NCI-H524 treated with DMSO at 0.1 percent for 48 hours (cell line): ENCODE measurements at places on chromosomes 5 and 9.

- DNase-seq: no peak
Observed at GRCh38 chr5:25688156-25688555, 1043.4 kb upstream of the CDH10 start.

- DNase-seq: no peak
Observed at GRCh38 chr5:11683666-11684065, 220.6 kb downstream of the CTNND2 start.

DNA sequence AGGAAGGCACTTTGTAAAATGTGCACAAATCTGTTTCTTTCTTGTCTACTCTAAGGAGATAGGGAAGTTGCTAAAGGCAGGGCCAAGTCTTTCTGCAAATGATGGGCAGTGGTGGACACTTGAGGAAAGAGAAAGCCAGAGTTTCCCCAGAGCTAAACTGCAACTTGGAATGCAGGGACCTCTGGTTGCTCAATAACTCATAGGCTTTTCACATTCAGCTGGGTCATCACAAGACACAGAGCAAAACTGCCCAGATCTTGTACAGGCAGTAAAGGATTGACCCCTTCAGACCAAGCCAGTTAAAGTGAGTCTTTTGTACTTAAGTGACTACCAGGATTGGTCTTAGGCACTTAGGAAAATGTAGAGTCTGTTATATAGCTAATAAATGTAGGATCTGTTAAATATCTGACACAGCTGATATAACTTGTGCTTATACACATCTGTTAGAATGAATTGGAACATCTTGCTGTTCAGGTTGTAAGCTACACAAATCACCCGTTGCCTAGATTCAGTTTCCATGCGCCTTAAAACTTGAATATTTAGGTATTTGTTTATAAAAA is 13.5 kb upstream of the AGXT2 start:
- DNase-seq: no peak

GRCh38 chr5:116378007-116378776 is 196.4 kb downstream of the SEMA6A start:
- DNase-seq: peak; percentile 61

DNA sequence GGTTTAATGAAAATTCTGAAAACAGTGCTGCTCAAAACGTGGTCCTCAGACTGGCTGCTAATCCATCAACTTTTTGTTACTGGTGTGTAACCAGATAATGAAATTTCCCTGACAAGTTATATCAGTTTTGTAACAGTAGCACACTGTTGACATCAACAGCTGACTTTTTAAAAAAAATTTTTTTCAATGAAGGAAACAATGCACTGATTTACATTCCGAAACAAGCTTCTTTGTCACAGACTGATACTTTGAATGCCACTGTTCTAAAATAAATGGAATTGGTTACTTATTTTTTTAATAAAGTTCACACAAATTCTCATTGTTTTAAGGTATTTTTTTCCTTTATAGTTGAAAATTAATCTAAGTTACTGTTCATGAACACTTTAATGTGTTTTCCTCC is 169.1 kb downstream of the NIPBL start:
- no peak for DNase-seq

GRCh38 chr5:59275170-59275509 is 618.4 kb downstream of the PDE4D start:
- no peak for DNase-seq

- no peak for DNase-seq
Observed at GRCh38 chr5:143440448-143441115, 37.1 kb upstream of the NR3C1 start.

- DNase-seq: peak; percentile 38
Observed at GRCh38 chr5:66410122-66410521, 186.1 kb upstream of the MAST4 start.

DNA sequence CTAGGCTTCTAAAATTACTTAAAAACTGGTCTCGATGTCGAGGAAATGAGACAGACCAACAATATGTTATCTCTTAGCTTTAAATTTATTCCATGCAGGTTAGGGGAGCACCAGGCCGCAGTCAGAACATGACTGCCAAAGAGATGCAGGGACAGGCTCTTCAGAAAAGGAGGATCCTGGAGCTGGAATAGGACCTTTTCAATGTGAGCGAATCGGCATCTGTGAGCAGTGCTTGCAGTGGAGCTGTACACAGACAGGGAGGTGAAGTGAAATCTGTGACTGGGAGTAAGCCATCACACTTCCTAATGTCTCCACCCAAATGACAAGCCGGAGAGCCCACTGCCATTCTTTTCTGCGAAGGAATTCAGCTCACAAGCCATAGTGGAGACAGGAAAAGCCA is 78.2 kb downstream of the EFNA5 start:
- no peak for DNase-seq

DNA sequence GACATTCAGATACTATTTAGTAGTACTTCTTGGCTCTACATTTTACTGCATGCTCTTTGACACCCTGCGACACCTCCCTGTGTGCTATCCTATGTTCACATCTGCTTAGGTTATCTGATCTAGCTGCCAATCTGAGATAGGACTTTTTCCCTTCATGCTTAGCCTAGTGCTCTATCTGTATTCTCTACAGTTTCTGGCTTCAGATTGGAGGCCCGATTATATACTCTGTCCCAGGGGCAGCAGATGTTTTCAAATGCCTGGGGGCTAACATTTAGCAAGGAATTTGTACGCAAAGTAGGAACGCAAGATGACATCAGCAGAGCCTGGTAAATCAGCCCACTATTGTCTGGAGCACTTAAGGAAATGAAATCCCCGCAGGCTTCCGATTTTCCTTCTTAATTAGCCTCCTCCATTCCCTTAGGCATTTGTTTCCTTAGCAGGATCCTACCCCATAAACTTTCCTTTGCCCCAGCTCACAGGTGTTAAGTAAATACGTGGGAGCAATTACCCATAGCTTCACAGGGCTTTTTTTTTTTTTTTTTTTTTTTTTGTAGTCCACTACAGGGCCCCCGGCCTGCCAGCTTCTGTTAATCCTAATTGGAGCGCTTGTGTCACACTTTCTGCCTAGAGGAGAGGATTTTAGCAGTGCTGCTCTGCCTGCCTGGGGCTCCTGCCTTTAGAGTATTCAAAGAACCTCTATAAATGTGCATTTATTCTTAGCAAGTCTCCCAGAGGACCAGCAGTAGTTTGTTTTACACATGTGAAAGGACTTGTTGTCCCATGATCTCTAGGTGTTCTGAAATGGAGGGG is 61.1 kb upstream of the LPAR1 start:
- DNase-seq: no peak

DNA sequence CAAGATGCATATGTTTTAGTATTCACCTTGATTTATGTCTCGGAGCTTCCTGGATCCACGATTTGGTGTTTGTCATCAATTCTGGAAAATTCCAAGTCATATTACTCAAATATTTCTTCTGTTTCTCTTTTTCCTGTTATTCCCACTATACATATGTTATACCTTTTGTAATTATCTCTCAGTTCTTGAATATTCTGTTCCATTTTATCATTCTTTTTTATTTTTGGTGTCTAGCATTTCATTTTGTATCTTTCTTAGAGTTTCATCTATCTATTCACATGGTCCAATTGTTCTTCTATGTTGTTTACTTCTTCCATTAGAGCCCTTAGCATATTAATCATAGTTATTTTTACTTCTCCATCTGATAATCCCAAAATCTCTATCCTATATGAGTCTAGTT is 637.8 kb upstream of the GRAMD2B start:
- DNase-seq: no peak

DNA sequence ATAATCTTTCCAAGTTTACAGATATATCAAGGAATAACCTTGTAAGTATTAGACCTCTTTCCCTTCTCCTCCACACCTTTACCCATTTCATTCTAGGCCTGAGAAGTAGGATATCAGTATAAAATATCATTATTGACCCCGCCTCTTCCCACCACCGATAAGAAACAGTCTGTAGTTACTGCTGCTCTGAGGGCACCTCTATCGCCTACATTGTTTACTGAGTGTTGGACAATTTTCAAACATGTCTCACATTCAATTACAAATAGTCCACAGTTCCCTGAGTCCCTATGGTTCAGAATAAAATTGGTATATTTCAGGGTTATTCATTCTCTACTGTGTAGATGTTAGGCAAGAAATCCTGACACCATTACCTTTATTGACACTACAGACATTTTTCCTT is 73.4 kb downstream of the TEK start:
- DNase-seq: no peak

- DNase-seq: no peak
Observed at GRCh38 chr5:39233783-39234182, 14.4 kb upstream of the FYB1 start.

DNA sequence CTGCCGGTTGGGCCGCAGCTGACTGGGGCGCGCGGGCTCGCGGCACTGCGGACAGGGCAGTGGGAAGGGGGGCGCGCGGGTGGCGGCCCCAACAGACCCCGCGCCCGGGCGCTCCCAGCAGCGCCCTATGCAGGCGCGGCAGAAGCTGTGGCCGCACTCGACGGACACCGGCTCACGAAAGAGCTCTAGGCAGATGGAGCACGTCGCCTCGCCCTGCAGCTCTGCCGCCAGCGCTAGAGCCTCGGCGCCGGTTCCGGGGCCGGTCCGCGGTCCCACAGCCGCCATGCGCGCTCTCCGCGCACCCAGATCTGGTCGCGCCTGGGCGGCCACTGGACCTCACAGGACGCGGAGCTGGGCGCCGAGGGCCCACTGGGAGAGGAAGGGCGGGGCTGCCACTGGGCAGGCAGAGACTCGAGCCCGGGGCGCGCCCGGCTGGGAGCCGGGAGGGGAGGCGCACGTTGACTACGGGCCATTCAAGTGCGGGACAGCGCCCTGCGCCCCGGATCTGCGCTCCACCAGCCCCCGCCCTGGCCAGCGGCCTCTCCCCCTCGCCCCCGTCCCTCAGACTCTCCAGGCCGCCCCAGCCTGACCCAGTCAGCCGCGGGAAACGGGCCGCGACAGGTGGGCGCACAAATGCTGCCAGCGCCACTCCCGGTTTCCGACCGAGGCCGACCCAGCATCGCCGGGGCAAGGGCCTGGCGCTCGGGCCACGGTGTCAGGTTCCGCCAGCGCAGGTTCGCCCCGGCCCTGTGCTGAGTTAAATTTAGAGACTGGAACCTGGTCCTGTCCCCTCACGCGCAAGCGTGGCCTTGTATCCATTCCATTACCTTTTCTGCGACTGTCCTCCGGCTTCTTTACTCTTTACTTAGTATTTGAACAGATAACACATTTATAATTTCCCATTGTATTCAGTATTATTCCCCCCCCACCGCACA is at the start of gene TRIM7:
TSS of gene TRIM7 (minus strand) at position 371 of the 935 bp plus-strand sequence. CDS start at position 285, 86 bp downstream.
- DNase-seq: no peak

DNA sequence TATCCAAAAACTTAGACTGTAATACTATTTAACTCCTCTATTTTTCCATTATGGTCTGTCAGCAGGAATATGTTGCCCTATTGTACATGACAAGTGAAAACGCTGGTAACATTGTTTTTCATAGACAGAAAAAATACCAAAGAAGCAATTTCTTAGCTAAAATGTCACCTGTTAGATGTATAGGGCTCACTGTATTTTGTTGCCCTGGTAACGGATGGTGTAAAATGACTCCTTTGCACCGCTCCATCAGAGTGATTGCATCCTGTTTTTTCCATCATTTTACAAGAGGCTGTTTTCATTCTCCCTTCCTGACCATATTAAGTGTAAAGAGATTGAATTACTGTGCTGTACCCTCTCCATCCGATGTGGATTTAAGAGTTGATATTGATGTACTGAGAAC is 460.1 kb upstream of the TLE4 start:
- no peak for DNase-seq

DNA sequence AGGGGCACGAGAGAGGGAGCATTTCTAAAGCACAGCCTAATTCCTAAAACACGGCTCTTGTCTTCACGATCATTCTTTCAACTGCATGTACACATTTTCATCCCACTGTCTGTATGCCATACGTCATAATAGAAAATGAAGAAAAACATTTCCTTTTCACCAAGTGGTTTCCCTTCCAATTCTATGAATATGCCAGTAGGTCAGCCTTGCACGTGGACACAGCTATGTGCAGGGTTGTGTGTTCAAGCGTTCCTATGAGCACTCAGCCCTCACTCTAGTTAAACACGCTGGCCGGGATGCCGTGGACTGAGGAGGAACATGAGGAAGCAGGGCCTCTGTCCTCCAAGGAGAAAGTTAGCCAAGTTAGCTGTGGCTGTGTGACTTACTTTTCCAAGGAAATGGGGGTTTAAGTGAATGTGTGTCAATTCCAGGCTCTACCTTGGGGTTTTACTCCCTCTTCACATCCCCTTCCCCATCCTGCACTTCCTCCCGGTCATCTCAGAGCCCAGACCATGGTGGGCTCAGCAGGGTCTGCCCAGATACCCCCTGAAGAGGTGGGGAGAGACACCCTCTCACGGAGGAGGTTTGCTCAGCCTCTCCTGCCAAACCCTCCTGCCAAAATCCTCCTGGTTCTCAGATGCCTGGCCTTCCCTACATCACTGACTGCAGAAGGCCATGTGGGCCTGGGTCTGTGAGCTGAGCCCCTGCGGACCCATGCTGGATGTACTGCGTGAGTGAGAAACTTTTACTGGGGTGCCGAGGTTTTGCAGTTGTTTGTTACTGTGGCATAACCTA is 230.6 kb downstream of the FSTL4 start:
- DNase-seq: no peak

DNA sequence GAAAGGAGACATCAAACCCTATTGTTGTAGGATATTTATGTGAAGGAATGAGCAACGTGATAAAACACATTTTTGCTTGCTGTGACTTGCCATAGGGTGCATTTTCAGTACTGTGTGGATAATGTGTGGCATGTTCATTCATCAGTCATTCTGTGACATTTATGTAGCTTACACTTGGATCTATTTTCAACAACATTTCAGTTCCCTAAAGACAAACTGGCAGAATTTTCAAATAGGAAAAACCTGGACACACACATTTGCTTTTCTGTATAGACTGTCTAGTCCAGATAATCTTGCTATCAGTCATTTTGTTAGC is 127.7 kb downstream of the TMC1 start:
- DNase-seq: no peak

DNA sequence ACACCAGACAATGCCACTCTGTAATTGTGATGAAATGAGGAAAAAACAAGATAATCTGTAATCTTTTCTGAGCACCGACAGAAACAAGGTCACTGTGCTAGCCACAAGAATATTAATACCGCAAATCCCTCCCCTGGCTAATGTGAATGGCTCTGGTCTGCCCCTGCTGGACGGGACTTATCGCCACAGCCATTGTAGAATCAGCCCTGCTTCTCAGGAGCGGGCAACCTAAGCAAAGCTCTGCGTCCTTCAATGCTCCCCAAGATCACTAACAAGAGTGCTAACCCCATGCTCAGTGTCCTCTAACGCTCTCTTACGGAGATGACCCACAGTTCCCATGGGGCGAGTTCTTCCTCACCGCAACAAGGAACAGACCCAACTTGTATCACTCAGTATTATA is 42.7 kb downstream of the OR2V1 start:
- no peak for DNase-seq

DNA sequence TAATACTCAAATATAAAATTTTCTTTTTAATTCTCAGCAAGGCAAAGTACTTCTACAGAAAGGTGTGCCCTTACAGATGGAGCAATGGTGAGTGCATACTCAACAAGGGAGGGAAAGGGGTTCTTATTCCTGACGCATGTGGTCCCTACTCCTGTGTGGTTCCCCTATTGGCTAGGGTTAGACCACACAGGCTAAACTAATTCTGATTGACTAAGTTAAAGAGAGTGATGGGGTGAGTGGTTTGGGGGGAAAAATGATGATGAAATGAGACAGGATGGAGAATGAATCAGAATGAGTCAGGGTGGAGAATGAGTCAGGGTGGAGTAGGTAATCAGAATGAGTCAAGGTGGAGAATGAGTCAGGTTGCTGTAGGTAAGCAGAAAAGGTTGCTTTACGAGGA is 22.9 kb upstream of the HMGCS1 start:
- DNase-seq: no peak

GRCh38 chr5:68271124-68271523 is 55.6 kb downstream of the PIK3R1 start:
- DNase-seq: no peak

GRCh38 chr9:8133606-8134005 is 334.0 kb upstream of the DMAC1 start:
- no peak for DNase-seq

- DNase-seq: no peak
Observed at GRCh38 chr5:104412649-104413240, 850.2 kb upstream of the NUDT12 start.
